ENCODE measurements at places on chromosomes 7 and 10. TPM values are rescaled to one million over a fixed set of nuclear protein-coding genes. Genes with fewer than 3 reads are reported as not detected.

The CDNF gene
- total RNA-seq = 1.4 TPM

The ZDHHC6 gene
- 26.2 TPM for total RNA-seq

The CCL24 gene
- total RNA-seq = not detected

The UBE3C gene
- 75.3 TPM for total RNA-seq

The ZNF239 gene
- total RNA-seq = 5.5 TPM

DNA sequence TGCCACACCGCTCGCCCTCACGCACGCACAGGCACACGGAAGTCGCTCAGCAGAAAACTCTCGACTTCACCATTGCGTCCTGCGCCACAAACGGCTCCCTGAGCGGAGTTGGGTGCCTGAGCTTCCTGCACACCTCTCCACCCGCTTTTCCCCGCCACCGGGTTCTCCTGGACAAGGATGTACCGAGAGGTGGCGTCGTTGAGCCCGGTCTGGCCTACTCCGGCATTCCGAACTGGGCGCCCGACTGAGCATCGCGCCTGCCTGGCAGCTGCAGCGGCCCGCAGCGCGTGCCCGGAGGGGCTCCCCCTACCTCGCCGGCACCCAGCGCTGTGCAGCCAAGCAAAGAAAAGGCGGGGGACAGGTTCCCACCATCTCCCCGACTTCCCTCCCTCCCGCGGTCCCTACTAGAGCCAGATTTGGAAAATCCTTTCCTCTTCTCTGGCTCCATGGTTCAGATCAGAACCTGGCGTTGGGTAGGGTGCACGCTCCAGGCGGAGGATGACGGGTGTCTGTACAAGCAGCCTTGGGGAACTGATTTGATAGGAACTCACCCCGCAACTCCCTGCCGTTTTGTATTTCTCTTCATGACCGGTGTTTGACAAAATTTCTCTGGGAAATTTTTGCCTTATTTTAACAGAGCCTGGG is 1.7 kb downstream of the SORCS3 start:
- no peak for DNase-seq

- peak; percentile 94 for DNase-seq
Observed at GRCh38 chr10:71888623-71889387, 37.8 kb upstream of the PSAP start.

GRCh38 chr10:86372119-86372783 is 5.7 kb upstream of the GRID1 start:
- DNase-seq = peak; percentile 59

- peak; percentile 83 for DNase-seq
Observed at GRCh38 chr10:46310851-46311250, 24.1 kb downstream of the ANTXRL start.

DNA sequence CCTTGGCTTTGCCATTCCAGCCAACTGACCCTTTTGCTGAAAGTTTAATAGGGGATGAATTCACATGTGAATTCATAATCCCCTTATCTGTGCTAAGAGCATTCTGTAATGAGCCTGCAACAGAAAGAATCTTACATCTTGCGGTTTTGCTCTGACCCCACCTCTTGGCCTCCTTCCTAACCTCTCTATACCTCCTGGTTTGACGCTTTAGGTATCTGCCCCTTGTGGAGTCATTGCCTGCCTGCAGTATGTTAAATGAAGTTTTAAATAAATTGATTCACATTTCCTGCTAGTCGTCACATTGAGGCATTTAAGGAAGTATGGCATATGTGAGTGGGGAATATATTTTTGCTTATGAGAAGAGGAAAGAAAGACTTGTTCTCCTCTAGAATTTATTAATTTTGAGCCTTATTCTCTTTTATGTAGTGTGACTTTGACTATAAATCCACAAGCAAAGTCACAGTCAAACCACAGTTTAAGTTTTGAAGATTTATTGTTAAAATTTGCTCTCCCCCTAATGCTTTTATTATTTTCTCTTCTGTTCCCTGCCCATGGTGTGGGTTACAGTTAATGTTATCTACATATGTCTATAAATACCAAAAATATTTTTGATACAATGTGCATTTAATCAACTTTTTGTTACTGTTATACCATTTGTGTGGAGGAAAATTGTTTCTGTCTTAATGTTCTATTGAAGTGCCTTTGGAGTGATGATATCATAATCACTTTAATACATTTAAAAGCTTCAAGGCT is 60.9 kb downstream of the LRMDA start:
- no peak for DNase-seq

DNA sequence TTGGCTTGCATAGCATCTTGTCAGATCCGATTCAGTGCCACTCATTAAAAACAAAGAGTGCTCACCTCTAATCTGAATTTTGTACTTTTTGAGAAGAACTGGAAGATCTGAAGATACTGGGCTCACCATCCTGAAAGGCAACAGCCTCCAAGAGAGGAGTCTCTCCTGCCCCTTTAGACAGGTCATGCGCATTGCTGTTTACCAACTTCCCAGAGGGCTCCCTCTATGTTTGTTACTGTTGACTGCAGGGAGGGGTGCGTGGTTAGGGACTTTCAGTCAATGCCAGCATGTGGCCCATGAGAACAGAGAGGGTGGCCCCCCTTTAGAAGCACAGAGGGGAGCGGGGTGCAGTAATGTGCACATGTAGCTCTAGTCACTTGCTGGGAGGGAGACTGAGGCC is 33.2 kb upstream of the CABCOCO1 start:
- no peak for DNase-seq

DNA sequence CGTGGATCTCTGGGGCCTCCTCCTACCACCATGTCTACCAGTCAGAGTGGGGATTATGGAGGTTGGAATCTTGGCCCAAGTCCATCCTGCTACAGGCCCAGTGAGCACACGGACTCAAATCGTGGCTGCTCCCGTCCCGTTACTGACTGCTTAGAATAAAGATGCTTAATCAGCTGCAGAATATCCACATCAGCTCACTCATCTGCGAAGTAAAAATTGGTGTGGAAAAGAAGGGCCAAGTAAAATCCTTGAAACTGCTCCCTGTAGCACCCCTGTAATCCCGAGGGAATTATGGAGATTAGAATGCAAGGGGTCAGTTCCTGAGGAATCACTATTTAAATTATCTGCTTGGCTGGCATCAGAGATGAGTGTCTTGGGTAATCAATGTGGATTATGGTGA is 13.0 kb upstream of the HTR5A start:
- no peak for DNase-seq

DNA sequence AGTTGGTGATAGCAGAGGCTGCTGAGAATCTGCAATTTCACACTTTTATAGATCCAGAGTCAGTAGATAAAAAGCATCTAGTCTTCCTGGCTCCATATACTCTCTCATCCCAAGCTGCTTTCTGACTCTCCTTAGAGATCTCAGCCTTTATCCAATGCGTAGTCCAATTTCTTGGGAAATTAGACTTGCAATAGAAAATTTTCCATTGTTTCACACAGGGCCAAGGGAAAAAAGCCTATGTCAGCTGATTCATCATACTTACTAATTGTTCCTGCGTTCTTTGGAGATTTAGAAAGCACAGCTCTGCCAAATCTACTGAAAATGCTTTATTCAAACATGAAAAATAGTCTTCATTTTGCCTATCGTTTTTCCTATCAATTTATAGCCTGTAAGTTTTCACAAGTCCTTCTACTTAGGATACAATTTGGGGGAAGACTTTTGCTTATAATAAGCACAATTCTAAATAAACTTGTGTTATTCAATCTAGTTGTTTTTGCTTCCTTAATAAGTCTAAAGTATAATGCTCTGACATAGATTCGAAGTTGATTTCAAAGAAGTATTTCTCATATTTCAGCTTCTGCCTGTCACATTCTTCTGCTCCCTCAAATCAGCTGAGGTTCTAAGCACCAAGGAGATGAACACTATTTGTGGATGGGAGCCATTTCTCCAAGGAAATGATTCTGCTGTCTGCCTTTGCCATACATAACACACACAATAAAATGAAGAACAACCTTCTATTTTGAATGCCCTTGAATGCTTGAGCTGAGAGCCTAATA is 165.4 kb downstream of the ADAM12 start:
- DNase-seq = no peak

DNA sequence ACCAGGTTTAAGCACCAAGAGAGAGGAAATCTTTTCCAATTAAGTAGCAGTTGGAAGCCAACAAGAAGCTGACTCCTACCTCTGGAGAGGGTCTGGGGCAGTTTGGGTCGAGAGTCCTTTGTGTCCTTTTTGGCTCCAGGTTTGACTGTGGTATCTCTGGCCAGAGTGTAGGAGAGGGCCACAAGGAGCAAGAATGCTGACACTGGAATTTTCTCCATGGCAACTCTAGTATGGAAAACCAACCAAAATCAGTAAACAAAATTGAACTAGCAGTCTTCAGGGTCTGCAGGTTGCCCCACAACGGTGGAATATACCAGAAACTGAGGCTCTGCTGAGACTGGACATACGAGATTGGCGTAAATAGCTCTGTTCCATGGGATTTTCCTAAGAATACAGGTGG is 3.2 kb downstream of the AGR2 start:
- no peak for DNase-seq

DNA sequence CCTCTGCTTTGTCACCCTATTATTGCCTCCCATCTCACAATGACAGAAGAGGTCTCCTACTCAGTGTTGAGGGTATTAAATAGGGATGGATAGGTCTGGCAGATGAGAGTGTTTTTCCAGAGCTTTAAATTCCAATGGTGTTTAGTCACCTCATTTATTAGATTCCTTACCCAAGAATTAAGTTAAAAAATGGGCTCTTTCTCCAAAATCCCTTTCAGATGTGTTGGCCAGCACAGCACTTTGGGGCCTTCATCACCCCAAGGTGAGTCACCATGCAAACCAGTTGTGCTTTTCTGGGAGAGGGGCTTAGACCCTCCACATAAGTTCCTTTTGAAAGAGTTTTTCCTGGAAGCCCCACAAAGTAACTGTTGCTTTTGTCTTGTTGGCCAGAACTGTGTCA is 78.4 kb downstream of the CYP26A1 start:
- no peak for DNase-seq

DNA sequence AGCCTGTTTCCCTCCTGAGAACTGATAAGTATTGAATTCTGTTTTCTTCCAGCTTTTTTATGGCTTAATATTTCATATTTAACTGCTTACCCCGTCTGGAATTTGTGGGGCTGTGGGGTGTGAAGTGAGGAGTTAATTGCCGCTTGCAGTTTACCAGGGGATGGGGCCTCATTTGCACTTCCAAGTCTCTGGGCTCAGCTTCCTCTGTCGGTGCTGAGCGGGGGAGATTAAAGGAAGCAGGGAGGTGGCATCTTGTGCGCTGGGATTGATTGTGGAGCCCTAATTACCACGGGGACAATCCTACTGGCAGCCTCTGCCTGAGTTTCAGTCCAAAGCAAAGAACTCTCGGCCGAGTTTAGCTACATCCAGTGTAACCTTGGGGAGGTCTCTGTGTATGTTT is 33.4 kb downstream of the ELFN1 start:
- DNase-seq = peak; percentile 62

GRCh38 chr10:91758303-91759146 is 39.7 kb upstream of the TNKS2 start:
- no peak for DNase-seq

DNA sequence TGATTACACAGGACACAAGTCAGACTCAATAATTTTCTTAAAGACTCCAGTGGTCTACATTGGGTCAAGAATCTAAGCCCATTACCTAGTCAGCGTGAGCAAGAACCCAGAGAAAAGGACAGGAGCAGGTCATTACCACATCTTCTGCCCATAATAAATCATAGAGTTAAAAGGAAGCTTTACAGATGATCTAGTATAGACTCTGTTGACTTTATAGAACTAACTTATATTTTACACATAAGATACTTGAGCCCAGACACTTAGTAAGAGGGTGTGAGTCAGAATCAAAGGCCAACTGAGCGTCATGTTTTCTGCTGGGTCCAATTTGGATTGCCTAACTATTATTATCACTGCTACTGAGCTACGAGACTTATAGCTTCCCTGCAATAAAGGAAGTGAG is 206.1 kb upstream of the NPSR1 start:
- no peak for DNase-seq

DNA sequence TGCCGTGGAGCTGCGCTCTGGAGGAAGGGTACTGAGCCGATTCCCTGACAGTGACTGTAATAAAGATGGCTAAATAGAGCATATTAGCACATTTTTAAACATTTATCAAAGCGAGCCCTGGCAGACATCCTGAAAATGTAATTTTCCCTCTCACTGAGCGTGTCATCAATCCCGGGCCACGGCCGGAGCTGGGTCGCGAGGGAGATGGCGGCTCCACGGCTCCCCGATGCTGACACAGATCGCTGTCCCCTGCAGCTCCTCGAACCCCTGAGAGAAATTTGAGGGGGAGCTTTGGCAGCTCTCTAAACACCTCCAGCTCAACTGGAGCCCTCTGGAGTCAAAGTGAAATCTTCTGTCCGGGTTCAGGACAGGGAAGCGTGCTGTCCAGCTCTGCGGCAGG is 44.9 kb upstream of the ADGRA1 start:
- no peak for DNase-seq

Data from mesenteric fat pad (tissue), 1 donor.